AG08395 (cell line): ENCODE measurements at places on chromosomes 13 and 19.

DNA sequence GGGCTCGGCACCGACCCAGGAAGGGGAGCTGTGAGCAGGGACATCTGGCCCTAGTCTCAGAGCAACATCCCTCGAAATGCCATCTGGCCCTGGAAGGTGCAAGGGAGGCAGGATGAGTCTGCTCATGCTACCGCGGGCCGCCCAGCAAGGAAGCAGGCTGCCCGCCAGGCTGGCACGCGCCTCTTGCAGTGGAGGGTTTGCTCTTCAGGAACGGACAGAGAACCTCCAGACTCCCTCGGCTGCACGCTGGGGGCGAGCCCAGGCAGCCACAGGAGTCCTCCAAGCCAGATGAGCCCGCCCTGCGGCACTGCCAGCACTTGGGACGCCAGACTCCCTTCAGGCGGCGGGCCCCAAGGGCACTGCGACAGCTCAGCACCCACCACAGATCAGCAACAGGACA, 10.1 kb upstream of the ATP8B3 start:
- no peak for DNase-seq

DNA sequence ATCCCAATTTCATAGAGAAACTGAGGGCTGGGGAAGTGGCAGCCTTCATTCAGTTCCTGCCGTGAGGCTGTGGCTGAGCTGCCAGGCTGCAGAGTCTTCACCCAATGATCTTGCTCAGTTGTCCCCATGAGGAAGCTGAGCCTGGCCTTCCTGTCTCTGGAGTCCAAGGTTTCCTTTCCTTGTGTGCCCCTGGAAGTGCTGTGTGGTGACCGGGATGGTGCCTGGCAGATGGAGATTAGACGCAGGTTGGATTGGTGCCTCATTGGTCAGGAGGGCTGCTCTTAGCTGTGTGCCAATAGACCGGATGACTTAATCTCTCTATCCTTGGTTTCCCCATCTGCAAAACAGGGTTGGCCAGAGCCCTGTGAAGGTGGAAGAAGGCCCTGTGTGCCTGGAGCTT, 24.6 kb downstream of the DNM2 start:
- DNase-seq = no peak

GRCh38 chr19:39131255-39131755, 5.7 kb downstream of the PAK4 start:
- DNase-seq = no peak

DNA sequence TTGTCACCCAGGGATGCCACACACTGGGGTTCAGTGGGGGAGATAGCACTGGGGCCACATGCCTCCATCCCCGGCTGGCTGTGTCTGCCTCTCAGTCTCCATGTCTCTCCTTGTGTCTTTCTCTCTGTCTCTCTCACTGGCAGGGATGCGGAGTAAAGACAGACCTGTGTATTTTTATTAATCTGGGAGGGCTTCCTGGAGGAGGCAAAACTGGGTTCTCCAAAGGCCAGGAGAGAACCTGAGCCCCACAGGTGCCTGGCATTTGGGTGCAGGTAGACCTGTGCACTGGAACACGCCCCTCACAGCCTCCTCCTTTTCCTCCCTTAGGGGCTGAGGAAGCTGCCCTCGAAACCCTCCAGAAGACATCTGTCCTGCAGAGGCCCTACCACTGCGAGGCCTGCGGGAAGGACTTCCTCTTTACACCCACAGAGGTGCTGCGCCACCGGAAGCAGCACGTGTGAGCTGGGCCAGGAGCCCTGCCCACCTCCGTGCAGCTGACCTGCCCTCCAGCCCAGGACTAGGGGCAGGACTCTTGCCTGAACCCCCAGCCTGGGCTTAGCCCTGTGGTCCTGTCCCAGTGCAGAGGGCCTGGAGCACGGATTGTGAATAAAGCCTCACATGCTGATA, 32.7 kb downstream of the DHX34 start:
- DNase-seq = no peak

- no peak for DNase-seq
Observed at GRCh38 chr13:38777347-38778119, 90.7 kb downstream of the FREM2 start.

DNA sequence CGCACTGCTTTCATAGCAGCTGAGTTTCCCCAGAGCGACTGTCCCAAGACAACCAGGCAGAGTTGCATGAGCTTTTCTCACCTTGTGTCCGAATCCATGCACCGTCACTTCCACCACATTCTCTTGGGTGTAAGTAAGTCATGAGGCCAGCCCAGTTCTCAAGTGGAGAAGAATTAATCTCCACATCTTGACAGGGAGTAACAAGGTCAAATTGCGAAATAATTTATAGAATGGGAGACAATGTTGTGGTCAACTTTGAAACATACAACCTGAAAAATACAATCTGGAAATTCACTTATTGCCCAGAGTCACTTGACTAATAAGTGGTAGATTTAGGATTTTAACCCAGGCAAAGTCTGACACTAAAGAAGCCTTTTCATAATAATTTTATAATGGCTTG, 123.7 kb downstream of the UFM1 start:
- no peak for DNase-seq

- no peak for DNase-seq
Observed at GRCh38 chr13:43744261-43745031, 42.3 kb downstream of the ENOX1 start.

DNA sequence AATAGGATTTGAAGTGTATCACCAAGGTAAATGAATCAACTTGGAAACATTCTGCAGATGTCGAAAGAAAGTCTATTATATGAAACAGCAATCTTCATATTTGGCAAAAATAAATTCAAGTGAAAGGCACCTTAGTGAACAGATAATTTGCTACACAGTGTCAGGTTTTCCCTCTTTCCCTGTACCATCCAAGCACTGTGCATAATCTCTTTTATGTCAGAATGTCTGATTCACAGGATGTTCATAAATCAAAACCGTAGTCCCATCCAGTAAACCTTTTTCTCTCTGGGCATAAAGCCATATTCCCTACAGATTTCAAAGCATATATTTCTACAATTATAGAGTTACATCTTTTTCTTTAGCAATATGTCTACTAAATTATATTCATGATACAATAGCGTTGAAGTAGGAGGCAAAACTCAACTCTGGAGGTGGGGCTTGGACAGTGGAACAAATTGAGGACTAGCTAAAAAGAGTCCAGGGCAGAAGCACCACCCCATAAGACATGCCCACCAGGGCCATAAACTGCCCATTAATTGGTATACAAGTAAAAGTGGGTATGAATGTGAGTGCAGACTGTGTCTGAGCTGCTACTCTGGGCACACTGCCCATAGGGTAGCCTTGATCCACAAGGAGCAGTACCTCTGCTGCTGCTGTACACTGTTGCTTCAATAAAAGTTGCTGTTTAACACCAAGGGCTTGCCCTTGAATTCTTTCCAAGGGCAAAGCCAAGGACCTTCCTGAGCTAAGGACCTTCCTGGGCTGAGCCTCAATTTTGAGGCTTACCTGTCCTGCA, 72.1 kb upstream of the MYCBP2 start:
- no peak for DNase-seq

DNA sequence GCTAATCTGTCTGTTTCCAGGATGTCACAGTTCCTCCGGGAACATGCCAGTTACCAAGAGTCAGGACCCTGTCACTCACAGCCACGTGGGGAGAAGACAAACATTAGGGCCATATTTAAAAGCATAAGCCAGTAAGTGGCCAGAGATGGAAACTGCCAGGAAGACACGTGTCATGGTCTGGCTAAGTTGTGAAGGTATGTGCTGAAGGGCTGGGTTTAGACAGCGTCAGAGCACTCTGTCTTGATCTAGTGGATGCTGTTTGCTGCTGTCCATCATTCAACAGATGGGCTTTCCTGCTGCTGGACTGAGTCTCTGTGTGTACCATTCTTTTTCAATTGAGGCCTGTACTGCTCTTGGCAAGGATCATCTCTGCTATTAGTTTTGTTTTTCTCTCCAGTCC, 128.6 kb downstream of the HS6ST3 start:
- DNase-seq = no peak

DNA sequence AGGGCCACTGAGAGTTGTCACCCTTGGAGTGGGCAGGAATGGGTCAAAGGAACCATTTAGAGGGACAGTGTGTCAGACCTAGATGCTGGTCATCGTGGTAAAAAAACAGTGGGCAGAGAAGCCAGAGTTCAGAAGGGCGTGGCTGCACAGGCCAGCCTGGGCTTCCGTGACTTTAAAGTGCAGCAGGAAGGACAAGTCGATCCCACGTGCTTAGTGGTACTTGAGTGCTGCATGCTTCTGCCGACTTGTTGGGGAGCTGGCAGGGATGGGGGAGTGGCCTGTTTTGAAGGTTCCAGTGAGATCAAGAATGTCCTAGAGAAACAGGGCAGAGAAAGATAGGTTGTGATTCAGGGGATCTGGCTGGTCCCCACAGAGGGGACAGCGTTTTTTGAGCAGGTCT, 17.0 kb downstream of the LYL1 start:
- no peak for DNase-seq
